ENCODE measurements at places on chromosomes 7 and 10.

- DNase-seq = no peak
Measured at GRCh38 chr10:79250259-79250658, 97.0 kb upstream of the PPIF start.

GRCh38 chr10:96784253-96784652 is 47.8 kb upstream of the LCOR start:
- no peak for DNase-seq

DNA sequence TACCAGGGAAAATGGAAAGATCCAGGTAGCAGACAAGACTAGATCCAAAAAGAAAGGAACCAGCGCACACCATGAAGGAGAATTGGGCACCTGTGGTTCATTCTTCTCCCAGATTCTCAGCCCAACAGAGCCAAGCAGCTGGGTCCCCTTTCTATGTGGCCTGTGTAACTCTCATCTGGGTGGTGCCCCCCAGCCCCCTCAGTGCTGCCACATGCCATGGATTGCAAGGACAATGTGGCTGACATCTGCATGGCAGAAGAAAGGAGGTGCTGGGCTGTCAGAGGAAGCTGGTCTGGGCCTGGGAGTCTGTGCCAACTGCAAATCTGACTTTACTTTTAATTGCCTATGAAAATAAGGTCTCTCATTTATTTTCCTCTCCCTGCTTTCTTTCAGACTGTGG is 21.4 kb downstream of the PRSS2 start:
- DNase-seq = no peak

DNA sequence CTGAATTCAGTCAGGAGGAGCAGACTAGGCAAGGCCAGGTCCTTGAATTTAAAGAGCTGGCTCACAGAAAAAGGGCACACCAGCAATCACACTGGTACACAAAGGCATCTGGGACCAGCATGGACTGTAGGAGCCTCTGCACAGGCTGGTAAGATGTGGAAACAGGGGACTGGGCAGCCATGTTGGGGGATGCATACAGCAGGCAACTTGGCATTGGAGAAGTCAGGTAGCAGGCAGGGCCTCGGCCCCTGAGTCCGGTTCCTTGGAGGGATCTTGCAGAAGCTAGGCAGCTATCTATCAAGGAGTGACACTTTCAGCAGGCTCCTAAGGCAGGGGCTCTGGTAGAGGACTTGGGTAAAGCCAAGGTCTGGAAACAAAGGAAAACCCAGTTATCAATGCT is 376.3 kb upstream of the BMPER start:
- DNase-seq = no peak

GRCh38 chr10:124619195-124619594 is 125.0 kb downstream of the FAM53B start:
- no peak for DNase-seq

DNA sequence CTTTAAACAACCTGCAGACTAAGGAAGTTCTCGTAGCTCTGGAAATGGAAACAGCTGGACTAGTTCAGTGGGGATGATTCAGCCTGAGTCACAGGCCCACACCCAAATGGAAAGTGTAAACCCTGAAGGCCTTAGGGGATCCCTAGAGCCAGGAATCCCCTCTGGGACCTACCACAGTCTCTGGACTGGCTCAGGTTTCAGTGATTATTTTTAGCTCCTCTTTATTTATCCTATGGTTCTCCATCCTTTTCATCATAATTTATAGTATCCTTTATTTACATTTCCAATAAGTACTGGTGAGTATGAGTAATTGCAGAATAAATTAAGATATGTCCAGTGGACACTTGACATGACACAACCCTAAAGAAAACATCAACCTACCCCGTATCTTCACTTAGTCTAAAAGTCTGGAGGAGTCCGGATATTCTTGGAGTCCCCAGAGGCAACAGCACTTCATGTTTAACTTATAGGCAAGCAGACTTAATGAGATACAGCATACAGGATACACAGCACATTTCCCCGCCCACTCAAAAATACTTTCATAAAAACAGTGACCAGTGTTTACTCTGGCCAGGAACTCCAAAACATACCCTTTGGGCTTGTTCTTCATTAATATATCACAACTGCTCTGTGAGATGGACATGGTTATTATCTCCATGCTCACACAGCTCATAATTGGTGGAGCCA is 28.4 kb upstream of the SEMA3E start:
- DNase-seq = peak; percentile 26

DNA sequence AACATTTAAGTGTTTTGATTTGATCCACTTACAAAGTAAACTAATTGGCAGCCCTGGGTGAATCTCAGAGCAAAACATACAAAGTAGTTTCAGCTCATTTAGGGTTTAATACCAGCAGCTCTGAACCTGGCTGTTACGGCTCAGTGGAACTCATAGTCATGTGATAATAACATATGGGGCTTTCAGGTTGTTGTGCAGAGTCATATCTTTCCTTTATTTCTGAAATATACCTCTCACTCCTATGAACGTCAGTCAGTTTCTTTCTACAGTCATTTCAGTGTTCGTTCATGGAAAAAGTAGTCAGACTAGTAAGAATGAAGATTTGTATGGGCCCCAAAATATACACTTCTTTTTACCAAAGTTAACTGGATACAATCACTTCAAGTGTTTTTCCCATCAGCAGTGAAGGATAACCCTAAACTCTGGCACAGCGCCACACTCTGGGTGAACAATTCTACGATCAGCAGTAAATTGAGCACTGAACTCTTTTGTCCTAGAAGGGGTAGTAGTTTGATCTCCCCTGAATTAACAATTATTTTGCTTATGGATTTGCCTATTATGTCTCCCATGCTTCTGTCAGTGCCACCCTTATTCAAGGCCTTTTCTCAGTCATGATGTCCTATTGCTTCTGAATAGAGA is 218.6 kb downstream of the THSD7A start:
- no peak for DNase-seq

- DNase-seq = no peak
Measured at GRCh38 chr7:77531038-77531437, 6.1 kb upstream of the PTPN12 start.

- no peak for DNase-seq
Measured at GRCh38 chr10:61744469-61744868, 81.7 kb downstream of the CABCOCO1 start.

DNA sequence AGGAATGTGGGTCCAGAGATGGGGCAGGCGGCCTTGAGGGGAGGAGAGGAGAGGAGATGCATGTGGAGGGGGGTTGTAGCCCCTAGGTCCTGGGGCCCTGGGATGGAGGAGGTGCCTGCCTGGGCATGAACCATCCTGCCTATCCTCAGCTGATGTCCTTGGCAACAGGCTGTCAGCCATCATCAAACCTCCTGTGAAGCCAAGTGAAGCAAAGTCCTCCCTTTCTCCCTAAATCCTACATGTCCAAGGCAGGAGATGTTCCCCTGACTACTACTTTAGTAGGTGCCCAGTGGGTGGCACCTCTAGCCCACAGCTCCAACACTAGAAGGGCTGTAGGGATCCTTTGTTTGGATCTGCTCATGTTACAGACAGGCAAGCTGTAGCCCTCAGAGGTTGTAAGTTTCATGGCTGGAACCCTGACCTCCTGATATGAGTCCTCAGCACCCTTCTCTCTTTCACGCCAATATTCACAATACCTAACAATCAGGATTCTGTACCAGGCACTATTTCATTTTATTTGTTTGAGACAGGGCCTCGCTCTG is 66.6 kb upstream of the SYPL1 start:
- no peak for DNase-seq

DNA sequence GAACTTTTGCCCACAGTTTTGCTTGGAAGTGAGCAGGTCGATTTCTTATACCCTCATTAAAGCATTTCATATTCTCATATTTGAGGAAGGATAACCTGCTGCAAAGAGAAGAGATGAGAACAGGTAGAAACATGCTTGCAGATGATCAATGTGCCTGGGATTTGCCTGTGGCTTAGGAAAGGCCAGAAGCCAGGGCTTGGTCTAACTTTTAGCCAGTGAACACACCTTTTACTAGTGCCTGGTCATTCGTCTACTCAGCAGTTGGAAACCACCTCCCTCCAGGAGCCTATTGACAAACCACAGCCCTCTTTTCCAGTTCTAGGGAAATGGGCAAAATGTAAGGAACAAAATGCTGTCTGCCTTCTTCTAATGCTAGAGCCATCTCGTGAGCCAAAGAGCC is 518.3 kb downstream of the ADRA2A start:
- no peak for DNase-seq

GRCh38 chr7:99669782-99670181 is 10.0 kb downstream of the CYP3A5 start:
- DNase-seq = no peak

DNA sequence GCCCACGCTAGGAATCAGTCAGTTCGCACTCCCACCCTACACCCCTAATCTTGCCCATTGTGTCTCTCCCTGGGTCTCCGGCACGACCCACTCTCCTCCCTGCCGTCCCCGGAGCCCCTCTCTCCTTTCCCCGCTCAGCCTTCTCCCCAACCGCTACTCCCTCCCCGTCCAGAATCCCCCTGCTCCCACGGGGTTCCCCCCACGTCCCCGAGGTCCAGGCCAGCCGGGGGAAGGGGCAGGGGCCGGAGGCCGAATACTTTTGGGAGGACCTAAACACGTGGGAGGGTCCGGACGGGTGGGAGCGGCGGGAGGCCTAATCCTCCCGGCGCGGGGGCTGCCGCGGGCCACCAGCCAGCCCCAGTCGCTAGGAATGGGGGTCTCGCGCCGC is 560 bp downstream of the RARRES2 start:
- DNase-seq = no peak

DNA sequence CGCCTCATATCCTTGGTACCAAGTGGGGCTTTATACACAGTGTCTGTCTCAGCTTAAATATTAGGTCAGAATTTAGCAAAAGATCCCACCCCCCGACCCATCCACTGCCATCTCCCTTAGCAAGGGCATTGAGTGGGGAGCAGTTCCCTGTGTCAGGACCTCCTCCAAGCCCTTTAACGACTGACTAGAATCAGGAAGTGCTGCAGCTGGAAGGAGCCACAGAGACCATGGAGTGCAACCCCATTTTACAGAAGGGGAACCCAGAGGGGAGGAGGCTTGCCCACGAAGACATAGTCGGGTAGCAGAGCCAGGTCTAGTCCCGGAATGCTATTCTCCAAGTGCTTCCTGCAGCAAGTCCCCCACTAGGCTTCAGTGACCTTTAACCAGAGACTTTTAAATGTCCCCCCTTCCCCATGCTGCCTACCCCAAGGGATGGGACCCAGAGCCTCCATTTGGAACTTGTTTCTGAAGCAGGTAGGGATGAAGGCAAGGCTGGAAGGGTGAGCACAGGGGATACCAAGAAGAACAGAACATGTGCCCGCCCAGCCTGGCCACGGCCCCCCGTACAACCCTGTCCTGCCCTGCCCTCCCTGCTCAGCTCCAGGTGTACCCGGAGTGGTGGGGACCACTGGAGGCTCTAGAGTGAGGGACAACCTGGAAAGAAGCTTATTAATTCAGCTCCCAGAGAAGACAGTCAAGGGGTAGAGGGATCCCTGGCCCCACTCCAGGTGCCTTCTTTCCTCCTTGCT is 41.3 kb downstream of the C10orf105 start:
- no peak for DNase-seq

DNA sequence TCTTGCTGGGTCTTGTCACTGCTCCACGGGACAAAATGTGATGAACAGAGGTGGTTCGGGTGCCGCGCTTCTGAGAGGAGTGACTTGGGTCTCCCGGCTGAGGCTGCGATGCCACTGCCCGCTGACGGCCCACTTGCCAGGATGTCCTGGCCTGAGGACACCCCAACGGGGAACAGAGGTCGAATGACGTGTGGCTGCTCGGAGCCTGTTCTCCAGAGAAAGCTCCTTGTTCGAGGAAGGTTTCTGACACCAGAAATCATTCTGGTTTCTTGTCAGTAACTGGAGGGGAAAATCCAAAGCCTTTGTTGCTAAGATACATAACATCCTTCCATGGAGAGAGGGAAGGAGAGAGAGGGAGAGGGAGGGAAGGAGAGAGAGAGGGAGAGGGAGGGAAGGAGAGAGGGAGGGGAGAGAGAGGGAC is 236.4 kb downstream of the WDR37 start:
- no peak for DNase-seq
